ENCODE measurements at places on chromosomes 2 and 18. TPM values are rescaled to one million over a fixed set of nuclear protein-coding genes. Genes with fewer than 3 reads are reported as not detected.

COLEC11 gene
- 62.7 TPM for total RNA-seq

PROKR1 gene
- total RNA-seq: not detected

LYPD6B gene
- total RNA-seq: 0.59 TPM

OXER1 gene
- total RNA-seq: 2.2 TPM

NCKAP1 gene
- total RNA-seq: 64.2 TPM

DCC gene
- total RNA-seq: under 0.01 TPM

MAP3K19 gene
- not detected for total RNA-seq

SERPINB3 gene
- 0.05 TPM for total RNA-seq

AMER3 gene
- not detected for total RNA-seq

TCF7L1 gene
- 1.6 TPM for total RNA-seq

CHRND gene
- not detected for total RNA-seq

CD207 gene
- total RNA-seq: not detected

CNOT11 gene
- total RNA-seq: 12.7 TPM

ANKRD30B gene
- total RNA-seq: not detected

FOXI3 gene
- total RNA-seq: not detected

GRB14 gene
- 51.0 TPM for total RNA-seq

ASB3 gene
- 12.8 TPM for total RNA-seq

SPDYA gene
- 0.67 TPM for total RNA-seq

PLA2R1 gene
- total RNA-seq: 2.3 TPM

RMDN2 gene
- total RNA-seq: 30.6 TPM

MRO gene
- 2.8 TPM for total RNA-seq

MAP2 gene
- 4.2 TPM for total RNA-seq

TUBB8B gene
- total RNA-seq: not detected

SPTBN1 gene
- 87.1 TPM for total RNA-seq

ENOSF1 gene
- 96.1 TPM for total RNA-seq

TNFRSF11A gene
- total RNA-seq: 1.8 TPM

C1GALT1C1L gene
- 0.17 TPM for total RNA-seq

EFR3B gene
- total RNA-seq: 0.33 TPM

LNPK gene
- total RNA-seq: 25.2 TPM

SLC4A5 gene
- total RNA-seq: 0.50 TPM

GPR45 gene
- not detected for total RNA-seq

KLHL30 gene
- total RNA-seq: not detected

OSGEPL1 gene
- 5.6 TPM for total RNA-seq
